ENCODE measurements at places on chromosomes 2 and 18.
A peak's percentile ranks its signal among the peaks of the same experiment; 100 is the strongest.

DNA sequence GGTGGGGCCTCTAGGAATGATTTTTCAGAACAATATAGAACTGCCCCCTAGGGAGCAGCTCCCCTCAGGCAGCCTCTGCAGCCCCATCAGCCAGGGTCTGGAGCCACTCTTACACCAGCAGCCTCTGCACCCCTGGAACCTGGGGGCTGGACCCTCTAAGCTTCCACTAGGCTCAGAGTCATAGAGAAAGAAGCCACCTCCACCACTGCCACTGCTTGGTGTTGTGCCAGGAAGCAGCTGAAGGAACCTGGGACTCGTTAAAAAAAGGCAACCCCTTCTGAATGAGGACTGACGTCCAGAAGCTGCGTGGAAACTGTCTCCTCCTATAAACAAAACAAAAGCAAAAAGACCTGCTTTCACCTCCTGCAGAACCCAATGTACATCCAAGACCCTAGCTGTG, 98.1 kb upstream of the HS6ST1 start:
- no peak for DNase-seq

DNA sequence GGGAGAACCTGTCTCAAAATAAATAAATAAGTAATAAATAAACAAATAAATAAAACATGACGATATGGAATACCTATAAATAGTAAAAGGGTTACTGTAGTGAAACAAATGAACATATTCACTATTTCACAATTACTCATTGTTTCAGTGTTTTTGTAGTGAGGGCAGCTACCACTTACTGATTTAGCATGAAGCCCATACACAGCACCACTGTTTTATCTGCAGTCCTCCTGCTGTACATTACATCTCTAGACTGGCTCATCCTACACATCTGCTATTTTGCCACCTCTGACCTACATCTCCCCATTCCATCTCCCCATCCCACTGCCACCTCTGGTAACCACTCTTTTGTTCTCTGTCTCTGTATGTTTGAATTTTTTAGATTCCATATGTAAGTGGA, 332.7 kb upstream of the SMIM21 start:
- DNase-seq: no peak

- peak; percentile 52 for DNase-seq
These were observed 1.2 kb downstream of the ME2 start for GRCh38 chr18:50880119-50880465.

GRCh38 chr18:62329691-62330454, 4.8 kb downstream of the TNFRSF11A start:
- no peak for DNase-seq

DNA sequence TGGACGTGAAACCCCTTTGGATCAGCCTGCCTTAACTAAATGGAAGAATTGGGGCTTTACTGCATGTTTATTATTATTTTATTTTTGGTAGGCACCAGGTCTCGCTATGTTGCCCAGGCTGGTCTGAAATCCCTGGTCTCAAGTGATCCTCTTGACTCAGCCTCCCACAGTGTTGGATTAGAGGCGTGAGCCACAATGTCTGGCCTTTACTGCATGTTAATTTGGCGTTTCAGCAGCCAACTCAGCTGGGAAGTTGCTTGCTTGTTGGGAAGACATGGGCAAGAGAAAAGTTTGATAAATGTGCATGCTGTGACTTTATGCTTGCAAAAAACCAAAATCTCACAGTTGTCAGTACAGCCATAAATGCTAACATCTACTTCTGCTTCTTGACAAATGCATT, 105.1 kb downstream of the FMNL2 start:
- DNase-seq: no peak

DNA sequence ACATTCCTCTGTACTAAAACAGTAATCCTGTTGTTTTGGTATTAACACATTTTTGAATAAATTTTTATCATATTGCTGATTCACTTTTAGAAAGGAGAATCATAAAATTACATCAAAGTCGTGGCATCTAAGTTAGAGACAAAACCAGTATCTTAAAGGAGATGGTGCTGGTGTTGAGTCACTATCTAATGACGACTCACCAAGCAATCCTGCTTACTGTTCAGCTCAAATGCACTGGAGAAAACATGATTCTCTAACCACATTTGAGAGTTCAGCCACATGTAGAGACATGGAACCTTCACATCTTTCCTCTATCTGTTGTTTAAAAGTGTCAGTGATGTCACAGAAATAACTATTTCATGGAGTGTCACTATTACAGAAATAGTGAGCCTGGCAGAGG, 473.8 kb downstream of the TGIF1 start:
- DNase-seq: no peak

DNA sequence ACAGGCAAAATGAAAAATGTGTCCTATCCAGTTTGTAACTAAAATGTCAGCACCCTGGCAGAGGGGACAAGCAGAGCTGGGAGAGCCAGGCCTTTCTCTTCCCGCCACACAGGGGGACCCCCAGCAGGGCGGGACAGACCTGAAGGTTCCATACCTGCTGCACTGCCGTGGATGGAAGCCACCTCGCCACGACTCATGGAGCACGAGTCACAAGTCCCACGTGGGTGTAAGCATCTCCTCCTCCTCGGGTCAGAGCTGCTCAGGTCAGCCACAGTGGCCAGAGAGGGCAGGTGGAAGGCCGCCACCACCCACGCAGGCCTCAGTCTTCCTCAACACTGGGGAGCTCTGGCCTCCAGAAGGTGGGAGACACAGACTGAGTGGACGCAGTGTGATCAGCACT, 21.0 kb downstream of the C1QL2 start:
- no peak for DNase-seq

- no peak for DNase-seq
These were observed 289.9 kb downstream of the LRRTM1 start for GRCh38 chr2:80014637-80015036.

DNA sequence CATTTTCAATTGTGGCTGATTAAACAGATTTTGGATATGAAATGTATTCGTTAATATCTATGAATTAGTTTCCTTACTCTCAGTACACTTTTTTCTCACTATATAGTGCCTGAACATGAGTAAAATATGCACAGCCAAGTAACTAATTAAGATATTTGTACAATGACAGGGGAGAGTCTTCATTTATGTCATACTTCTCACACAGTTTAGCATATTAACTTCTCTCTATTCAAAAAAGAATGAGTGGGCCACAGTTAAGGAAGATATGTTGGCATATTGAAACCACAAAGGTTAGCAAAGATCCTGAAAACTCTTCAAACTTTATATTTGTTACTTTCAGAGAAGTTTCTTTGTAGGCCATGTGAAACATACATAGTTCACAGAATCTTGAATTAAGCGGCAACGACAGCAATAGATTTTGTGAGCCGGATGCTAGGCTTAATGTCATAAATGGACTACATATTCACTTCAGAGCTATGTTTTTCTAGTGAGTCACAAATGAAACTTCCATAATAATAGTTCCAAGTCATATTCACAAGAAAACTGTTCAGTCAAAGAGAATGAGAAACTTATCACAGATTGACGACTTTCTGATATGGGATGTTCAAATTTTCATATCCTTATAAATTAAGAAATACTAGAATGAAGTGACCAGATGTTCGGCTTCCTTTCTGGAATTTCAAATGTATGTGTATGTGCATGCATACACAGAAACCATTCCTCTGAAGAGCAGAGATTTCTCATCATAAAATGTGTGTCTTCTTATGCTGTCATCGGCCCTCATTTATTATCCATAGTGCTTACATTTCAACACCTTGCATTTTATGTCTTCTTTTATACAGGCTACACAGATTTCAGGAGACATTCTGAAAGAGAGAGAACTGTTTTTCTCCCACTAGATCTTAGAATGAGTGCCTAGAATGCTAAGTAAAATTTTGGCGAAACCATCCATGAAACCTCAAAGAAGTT, 584.0 kb downstream of the SATB2 start:
- no peak for DNase-seq

DNA sequence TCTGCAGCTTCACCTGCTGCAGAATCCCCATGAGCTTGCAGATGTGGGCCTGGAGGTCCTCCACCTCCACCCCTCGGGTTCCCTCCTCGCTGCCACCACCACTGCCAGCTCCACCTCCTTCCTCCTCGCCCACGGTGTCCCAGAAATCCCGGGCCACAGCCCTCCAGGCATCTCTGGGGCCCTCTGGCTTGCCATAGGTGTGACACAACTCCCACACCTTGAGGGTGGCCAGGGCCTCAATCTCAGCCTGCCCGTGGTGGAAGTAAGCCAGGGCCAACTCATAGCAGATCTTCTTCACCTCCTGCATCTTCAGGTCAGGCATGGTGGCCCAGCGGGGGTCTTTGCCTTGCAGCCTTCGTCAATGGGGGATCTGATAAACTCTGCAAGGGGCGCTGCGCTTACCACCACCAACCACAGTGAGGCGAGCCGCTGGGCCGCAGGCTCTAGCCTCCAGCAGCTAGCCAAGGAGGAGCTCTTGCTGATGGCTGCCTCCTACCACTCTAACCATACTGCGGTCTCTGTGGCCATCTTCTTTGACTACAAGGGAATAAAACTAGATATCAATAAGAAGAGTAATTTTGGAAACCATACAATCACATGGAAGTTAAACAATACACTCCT, 36.1 kb upstream of the ANKRD62 start:
- DNase-seq: no peak

DNA sequence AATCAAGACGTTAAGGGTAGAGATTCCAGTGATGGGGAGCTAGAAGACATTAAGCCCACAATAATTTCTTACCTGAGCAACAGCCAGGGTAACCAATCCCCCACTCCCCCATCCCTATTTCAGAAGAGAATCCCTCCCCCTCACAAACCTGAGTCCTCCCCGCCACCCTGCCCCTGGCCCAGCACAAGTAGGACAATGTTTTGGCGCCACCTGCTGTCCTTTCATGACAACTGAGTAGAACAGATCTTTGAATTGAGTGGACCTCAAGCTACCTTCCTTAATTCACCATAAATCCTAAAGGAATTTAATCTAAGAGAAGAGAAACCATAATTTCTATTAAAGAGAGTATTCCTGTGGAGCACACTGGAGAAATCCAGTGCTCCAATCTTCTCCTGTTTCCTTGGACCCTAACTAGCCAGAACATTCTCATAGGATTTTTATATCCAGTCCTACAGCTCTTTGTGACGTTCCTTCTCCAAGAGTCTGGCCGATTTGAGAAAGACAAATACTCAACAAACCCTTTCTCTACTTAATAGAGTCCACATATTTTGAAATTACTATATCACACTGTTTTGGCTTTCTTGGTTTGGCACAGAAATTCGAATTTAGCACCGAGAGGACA, 41.1 kb downstream of the NHEJ1 start:
- no peak for DNase-seq

DNA sequence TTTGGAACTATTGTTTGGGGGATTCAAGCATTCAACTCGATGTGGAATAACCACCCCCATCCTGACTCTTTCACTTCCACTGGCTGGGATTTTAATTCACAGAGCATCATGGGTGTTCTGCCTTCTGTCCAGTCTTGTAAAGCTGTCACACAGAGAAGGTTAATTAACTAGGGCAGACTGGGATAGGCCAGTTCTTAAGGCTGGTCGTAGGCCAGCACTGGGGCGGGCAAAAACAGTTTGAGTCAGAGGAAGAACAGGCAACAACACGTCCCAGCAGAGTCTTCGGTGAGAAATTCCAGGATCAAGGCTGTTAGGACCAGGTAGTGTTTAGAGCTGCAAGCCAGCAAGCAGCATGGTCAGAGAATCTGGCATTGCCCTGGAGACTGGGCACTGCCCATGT, 4.0 kb upstream of the RNF152 start:
- no peak for DNase-seq
